ENCODE measurements at places on chromosomes 7 and 10. TPM values are rescaled to one million over a fixed set of nuclear protein-coding genes. Genes with fewer than 3 reads are reported as not detected.

Gene AKR1B15
- total RNA-seq = not detected

Gene STEAP4
- not detected for total RNA-seq

Gene PCLO
- not detected for total RNA-seq

Gene ZRANB1
- total RNA-seq = 8.7 TPM

Gene VGF
- total RNA-seq = 0.48 TPM

Gene URGCP
- total RNA-seq = 27.5 TPM

Gene MYH16
- total RNA-seq = not detected

Measured in activated T-helper 17 cell treated with anti-CD3 and anti-CD28 coated beads, Interleukin-2, amount 50 U/mL, for 72 hours (primary cell).